AG04450 (cell line): ENCODE measurements at places on chromosomes 12 and 14.

- no peak for DNase-seq
Observed at GRCh38 chr12:53227836-53228235, 4.2 kb downstream of the RARG start.

DNA sequence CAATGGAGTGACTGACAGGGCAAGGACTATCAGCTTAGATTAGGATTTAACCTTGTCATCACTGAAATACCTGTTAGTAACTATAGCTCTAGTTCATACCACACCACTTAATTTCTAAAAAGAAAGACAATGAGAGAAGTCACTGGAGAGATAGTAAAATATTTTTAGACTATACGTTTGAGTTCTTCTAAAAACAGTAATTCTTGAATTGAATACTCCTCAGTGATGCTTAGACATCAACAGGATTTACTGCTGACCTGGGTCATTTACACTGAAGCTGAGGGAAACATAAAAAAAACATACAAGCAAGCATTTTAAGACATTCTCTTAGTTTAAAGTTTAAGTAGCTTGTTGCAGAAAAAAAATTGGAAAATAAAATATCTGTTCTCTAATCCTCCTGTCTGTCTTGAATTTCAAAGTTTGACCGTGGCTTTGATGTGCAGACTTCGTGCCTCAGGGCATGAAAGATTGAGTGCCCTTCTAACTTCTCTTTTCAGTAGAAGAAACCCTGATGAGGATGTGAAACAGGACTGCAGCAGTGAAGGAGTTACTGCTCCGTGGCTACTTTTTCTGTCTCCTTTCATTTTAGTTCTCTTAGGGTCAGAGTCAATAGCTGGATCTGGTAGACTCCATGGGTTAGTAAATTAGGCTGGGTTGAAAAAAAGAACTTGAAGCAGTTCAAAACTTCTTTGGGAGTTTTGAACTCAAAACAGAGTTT lies 172.2 kb downstream of the PTPRO start:
- no peak for DNase-seq

DNA sequence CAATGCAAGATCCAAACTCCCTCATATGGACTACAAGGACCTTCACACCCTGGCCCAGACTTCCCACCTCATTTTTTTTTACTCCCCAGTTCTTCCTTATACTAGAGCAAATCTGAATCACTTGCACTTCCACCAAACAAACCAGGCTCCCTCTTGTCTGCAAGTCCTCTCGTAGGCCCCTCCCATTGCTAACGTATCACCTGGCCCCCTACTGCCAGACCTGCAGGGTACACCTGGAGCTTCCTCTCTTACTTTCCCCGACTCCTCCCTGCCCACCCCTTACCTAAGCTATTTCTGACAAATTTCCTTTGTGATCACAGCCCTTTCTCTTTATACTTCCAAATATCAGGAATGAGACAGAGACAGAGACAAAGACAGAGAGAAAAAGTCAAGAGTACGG lies 463.9 kb downstream of the GALC start:
- DNase-seq = no peak

DNA sequence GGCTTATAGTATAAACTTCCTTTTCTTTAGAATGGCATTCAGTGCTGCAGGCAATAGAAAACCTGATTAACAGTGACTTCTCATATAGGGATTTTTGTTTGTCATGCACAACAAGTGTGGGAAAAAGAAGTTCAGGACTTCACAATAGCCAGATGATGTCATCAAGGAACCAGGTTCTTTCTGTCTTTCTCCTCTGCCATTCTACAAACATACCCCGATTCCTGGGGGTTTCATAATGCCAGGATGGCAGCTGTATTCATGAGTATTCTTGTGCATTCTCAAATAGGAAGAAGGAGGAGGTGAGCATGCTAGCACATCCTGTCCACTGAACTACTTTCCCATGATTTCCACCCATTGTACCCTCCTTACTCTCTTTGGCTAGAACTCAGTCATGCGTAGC lies 182.7 kb upstream of the EEA1 start:
- DNase-seq = no peak

- DNase-seq = no peak
Observed at GRCh38 chr12:39613525-39613924, 6.1 kb downstream of the ABCD2 start.

GRCh38 chr14:22597265-22597664 lies 835 bp upstream of the ABHD4 start:
- no peak for DNase-seq

GRCh38 chr12:93056971-93057535 lies 128.0 kb upstream of the EEA1 start:
- DNase-seq = no peak

GRCh38 chr12:98222135-98222534 lies 293.3 kb upstream of the TMPO start:
- DNase-seq = no peak

GRCh38 chr14:99380991-99381687 lies 99.5 kb downstream of the SETD3 start:
- no peak for DNase-seq

DNA sequence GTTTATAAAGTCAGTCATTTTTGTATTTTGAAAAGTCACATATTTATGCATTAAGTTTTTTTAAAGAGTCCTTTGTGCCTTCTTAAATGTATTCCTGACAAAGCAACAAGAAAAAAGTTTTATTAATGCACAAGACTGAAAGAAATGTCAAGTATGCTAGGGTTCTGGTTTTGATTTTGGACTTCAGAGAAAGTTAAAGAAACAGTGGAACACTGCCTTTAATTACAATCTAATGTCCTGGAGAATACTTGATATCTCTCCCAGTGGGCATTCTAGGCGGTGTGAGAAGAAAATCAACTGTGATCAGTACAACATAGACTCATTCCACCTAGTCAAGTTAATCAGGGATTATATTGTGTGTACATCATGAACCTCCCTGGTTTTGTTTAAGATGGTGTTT lies 49.9 kb downstream of the PRICKLE1 start:
- DNase-seq = no peak

- no peak for DNase-seq
Observed at GRCh38 chr12:15794196-15794595, 5.0 kb upstream of the EPS8 start.

DNA sequence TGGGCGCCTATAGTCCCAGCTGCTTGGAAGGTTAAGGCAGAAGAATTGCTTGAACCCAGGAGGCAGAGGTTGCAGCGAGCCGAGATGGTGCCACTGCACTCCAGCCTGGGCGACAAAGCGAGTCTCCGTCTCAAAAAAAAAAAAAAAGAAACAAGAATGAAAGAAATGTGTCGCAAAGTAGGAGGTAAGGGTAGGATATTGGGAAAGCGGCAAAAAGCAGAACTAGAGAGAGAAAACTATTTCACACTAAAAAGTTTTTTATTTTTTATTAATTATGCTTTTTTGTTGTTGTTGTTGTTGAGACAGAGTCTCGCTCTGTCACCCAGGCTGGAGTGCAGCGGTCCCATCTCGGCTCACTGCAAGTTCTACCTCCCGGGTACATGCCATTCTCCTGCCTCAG lies 17.7 kb downstream of the SBNO1 start:
- DNase-seq = no peak
